ENCODE measurements at places on chromosomes 1 and 21. TPM values are rescaled to one million over a fixed set of nuclear protein-coding genes. Genes with fewer than 3 reads are reported as not detected.

DNA sequence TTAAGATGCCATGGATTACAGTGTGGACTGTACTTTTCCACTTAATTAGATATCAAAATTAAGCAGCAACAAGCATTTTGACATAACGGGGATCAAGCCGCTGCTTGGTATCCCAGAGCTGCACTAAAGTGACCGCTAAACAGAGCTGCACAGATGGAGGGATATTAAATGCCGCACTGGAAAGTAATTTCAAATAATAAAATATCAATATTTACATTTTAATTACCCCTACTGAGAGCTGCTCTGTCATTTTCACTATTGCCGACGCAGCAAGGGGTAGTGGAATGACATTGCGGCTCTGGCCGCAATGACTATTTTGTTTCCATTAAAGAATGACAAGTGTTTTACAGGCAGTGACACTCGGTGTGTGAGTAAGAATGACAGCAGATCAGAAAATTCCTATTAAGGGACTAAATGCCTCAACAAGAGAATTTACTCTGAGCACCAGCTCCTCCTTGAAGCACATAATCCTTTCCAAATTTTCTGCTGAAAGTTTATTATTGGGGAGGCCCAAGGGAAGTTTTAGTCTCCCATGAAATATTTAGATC lies 109.1 kb upstream of the USH2A start:
- H3K36me3 ChIP-seq: no peaks in the 10 kb centered on the region
- no peak overlapping the region for H3K4me3 ChIP-seq
- no peaks in the 10 kb centered on the region for H3K27me3 ChIP-seq
- H3K4me1 ChIP-seq: no peaks in the 10 kb centered on the region
- DNase-seq: no peak
- H3K27ac ChIP-seq: no peak overlapping the region

GRCh38 chr1:38455829-38456530 lies 403.6 kb downstream of the RRAGC start:
- peaks cover 5% of the 10 kb centered on the region for H3K27me3 ChIP-seq
- H3K4me3 ChIP-seq: no peak overlapping the region
- DNase-seq: no peak
- no peaks in the 10 kb centered on the region for H3K4me1 ChIP-seq
- H3K27ac ChIP-seq: no peak overlapping the region
- H3K36me3 ChIP-seq: no peaks in the 10 kb centered on the region

The NASP gene
- total RNA-seq: 193 TPM

The C8A gene
- total RNA-seq: not detected

The CD1E gene
- not detected for total RNA-seq
